ENCODE measurements at places on chromosomes 1 and 21.
A peak's percentile ranks its signal among the peaks of the same experiment; 100 is the strongest.

DNA sequence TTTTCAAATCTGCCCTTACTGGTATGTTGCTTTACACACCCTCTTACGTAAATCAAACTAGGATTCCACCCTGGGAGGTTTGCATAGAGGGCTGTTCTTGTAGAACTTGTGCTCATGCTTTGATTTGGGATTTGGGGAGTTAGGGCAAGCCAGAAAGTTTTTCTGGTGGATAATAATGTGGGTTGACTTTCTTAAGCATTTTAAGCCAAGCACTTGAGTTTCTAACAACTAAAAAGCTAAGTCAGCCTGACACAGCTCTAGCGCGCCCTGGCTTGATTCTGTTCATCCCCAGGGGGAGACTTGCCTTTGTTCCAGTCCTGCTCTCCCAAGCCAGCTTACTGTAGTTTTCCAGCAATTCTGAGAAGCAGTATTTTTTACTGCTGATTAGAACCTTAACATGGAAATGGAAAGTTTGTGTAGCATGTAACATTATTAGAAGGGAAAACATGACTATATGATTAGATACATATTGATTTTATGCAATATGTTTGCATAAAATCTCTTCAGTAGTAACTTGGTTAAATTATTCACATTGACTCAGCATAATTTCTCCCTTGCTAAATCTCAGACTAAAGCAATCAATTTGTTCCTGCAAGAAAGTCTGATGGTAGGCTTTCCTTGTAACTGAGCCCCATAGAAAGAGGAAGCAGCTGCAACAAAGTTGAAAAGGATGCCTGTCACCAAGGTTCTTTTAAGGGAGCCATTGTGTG, 11.0 kb upstream of the PGD start:
- H3K4me1 ChIP-seq: no peaks in the 10 kb centered on the region
- H3K36me3 ChIP-seq: no peaks in the 10 kb centered on the region
- H3K27me3 ChIP-seq: no peaks in the 10 kb centered on the region

DNA sequence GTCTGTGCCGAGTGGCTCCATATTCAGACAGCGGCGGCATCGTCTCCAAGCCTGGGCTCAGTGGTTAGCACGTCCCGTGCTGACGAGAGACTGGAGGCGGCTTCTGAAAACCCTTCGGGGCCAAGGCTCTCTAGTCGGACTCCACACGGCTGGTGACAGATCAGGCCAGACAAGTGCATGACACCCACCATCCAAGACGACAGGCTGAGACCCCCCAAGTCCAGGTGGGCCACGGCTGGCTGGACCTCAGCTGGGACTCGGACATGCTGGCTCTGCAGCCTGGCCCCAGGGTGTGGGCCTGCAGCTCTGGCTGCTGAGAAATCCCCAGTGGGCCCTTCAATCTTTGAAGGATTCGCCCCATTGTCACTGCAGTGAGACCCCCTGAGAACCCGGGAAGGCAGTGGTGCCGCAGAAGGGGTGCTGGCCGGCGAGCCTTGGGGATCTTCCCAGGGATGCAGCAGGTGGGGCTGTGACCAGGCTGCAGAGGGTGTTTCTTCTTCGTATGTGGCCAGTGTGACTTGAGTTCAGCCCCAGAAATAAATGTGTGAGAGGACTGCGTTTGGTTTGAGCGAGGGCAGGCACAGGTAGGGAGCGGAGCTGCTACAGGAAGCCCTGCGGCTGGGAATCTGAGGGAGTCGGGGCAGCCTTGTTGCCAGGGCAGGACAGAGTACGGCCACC, 15.9 kb upstream of the SLC19A1 start:
- DNase-seq: peak; percentile 8
- no peak overlapping the region for H3K4me3 ChIP-seq
- H3K36me3 ChIP-seq: no peaks in the 10 kb centered on the region
- no peaks in the 10 kb centered on the region for H3K4me1 ChIP-seq

DNA sequence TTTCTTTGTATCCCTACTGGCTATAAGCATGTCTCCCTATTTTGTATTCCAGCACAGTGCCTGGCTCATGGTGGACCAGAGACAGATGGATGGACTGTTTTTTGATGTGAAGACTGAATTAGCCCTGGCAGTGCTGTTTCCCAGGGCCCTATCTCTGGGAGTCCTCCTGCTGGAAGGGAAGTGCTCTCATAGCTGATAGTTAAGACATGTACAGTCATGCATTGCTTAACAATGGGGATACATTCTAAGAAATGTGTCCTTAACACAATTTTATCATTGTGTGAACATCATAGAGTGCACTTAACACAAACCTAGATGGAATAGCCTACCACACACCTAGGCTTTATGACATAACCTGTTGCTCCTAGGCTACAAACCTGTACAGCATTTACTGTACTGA, 21.1 kb downstream of the TLCD4 start:
- no peaks in the 10 kb centered on the region for H3K27me3 ChIP-seq
- no peak overlapping the region for H3K4me3 ChIP-seq
- H3K4me1 ChIP-seq: no peaks in the 10 kb centered on the region
- DNase-seq: no peak
- H3K36me3 ChIP-seq: no peaks in the 10 kb centered on the region

DNA sequence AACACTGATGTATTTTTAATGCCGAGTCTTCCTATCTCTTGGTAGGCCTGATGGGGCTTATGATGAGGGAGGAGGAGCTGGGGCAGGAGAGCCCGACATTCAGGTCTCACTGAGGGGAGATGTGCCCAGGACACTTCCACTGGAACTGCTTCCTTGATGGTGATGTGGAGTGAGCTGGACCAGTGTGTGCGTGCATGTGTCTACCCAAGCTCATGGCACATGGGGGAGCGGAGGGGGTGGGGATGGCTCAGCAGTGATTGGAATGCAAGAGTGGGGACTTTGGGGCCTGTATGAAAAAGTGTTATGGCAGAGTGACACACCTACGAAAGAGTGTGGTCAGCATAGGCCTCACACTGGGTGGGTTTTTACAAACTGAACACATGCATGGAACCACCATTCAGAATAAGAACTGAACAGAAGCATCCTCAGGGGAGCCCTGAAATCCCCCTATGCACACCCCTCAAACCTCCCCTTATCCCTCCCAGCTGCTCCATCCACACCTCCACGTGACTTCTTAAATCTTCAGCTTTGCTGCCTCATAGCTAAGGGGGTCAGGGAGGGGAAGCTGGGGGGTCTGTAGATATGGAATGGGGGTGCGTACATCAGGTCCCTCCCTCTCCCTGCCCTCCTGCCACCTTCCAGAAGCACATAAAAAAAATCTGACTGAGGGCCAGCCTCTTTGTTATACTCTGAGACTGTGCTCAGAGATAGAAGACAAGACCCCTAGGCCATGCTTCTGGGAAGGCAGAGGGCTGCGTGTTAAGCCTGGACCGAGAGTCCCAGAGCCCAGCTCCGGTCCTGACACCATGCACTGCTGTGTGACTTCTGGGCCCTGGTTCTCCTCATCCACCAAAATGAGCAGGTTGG, 11.6 kb downstream of the IL6R start:
- no peaks in the 10 kb centered on the region for H3K27me3 ChIP-seq
- DNase-seq: peak; percentile 10
- H3K4me3 ChIP-seq: no peak overlapping the region
- peaks cover 20% of the 10 kb centered on the region for H3K4me1 ChIP-seq
- H3K27ac ChIP-seq: peak overlapping the region; percentile 33
- no peaks in the 10 kb centered on the region for H3K36me3 ChIP-seq

- no peak overlapping the region for H3K27ac ChIP-seq
- H3K4me1 ChIP-seq: no peaks in the 10 kb centered on the region
- DNase-seq: no peak
Observed at GRCh38 chr1:99751877-99752504, 14.4 kb downstream of the FRRS1 start.

GRCh38 chr1:41902159-41902577, 16.6 kb downstream of the HIVEP3 start:
- no peaks in the 10 kb centered on the region for H3K36me3 ChIP-seq
- H3K27me3 ChIP-seq: no peaks in the 10 kb centered on the region
- H3K4me1 ChIP-seq: no peaks in the 10 kb centered on the region
- H3K4me3 ChIP-seq: no peak overlapping the region
- no peak for DNase-seq

- H3K36me3 ChIP-seq: no peaks in the 10 kb centered on the region
- H3K4me3 ChIP-seq: no peak overlapping the region
- H3K27me3 ChIP-seq: no peaks in the 10 kb centered on the region
- DNase-seq: no peak
- H3K4me1 ChIP-seq: peaks cover 1% of the 10 kb centered on the region
- no peak overlapping the region for H3K27ac ChIP-seq
Observed at GRCh38 chr1:39386997-39387396, 104.4 kb upstream of the BMP8A start.
